Tibial nerve (tissue), 4 donors: ENCODE measurements at places on chromosomes 4 and X. TPM values are rescaled to one million over a fixed set of nuclear protein-coding genes. Genes with fewer than 3 reads are reported as not detected.

DNA sequence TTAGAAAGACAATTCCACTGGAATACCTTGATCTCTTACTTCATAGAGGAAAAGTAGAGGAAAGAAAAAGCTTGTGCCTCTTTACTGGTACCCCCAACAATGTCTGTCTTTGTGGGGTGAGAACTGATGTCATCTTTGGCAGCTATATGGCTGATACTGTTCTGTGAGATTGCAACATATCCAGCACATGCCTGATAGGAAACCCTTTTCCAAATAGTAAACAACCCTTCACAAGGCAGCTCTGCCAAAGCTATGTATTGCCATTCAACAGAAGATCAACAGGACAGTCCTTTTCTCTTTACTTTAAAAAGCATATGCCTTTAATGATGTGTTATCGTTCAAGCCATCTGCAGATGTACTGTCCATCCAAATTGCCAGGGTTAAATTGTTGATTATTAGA lies 105.9 kb downstream of the IL1RAPL1 start:
- no peak for DNase-seq

- no peak for DNase-seq
Measured at GRCh38 chr4:88018466-88018865, 11.0 kb downstream of the PKD2 start.

- DNase-seq: no peak
Measured at GRCh38 chr4:45155081-45155777, 428.9 kb upstream of the GNPDA2 start.

GRCh38 chr4:77821775-77822174 lies 2.6 kb upstream of the CNOT6L start:
- DNase-seq: no peak

GRCh38 chrX:356385-357034 lies 30.2 kb downstream of the PPP2R3B start:
- no peak for DNase-seq

GRCh38 chrX:153434801-153435200 lies 11.1 kb downstream of the TREX2 start:
- DNase-seq: no peak

GRCh38 chrX:28802625-28803024 lies 215.4 kb downstream of the IL1RAPL1 start:
- DNase-seq: no peak

Gene TLL1
- 4.2 TPM for total RNA-seq

Gene RPL36A
- 1,408 TPM for total RNA-seq

GRCh38 chr4:142556570-142557238 lies 289.4 kb downstream of the INPP4B start:
- no peak for DNase-seq

DNA sequence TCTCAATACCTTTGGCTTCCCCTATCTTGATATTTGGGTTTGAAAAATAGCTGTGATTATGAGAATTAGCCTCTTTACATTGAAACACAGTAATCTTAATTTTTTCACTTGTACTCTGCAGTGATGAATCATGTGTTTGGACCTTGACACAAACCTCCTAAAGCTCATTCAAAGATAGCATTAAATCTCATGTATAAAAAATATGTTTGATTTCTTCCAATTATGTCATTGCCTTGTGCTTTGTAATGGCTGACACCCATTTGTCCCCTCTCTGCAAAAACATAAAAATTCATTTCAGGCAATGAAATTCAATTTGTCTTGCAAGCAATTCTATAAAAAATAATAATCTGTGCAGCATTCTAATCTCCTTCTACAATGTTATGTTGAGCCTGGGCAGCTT lies 422.4 kb upstream of the BOD1L1 start:
- no peak for DNase-seq

- no peak for DNase-seq
Measured at GRCh38 chrX:38986586-38986985, 185.3 kb downstream of the MID1IP1 start.

DNA sequence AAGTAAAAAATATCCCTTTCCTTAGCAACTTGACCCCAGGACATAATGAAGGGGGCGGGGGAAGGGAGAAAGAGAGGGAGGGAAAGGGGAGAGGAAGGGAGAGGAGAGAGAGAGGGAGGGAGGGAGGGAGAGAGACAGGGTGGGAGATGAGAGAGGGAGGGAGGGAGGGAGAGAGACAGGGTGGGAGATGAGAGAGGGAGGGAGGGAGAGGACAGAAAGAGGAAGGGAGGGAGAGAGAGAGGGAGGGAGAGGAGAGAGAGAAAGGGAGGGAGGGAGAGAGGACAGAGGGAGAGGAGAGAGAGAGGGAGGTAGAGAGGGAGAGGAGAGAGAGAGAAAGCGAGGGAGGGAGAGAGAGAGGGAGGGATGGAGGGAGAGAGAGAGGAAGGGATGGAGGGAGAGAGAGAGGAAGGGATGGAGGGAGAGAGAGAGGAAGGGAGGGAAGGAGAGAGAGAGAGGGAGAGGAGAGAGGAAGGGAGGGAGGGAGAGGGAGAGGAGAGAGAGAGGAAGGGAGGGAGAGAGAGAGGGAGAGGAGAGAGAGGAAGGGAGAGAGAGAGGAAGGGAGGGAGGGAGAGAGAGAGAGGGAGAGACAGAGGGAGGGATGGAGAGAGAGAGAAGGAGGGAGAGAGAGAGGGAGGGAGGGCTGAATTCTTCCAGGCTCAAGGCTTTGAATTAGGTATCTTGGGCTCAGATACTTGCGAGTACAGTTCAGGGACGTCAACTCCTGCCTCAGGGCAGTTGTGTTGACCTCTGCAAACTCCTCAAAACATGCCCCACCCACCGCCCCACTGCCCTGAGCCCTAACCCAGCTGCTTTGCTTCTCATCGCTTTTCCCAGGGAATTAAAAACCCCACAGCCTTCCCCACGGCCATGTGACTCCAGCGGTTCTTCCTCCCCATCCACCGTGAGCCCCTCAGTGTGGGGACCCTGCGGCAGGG lies 40.0 kb upstream of the ADRA2C start:
- DNase-seq: no peak

GRCh38 chr4:149933883-149934282 lies 118.2 kb upstream of the IQCM start:
- no peak for DNase-seq

DNA sequence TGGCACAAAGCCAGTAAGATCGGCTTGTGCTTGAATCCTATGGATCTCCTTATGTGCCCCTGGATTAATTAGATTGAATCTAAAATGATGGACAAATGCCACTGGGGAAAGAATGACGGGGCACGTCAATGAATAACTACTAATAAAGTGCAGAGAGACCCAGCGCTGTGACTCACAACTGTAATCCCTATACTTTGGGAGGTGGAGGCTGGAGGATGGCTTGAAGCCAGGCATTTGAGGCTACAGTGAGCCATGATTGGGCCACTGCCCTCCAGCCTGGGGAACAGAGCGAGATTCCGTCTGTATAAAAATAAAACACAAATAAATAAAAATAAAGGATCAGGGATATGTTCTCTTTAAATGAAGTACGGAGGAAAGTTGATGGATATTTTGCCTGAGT lies 179.4 kb downstream of the DCHS2 start:
- no peak for DNase-seq

Gene CDKL2
- total RNA-seq: 0.66 TPM

Gene CCDC160
- 2.1 TPM for total RNA-seq

DNA sequence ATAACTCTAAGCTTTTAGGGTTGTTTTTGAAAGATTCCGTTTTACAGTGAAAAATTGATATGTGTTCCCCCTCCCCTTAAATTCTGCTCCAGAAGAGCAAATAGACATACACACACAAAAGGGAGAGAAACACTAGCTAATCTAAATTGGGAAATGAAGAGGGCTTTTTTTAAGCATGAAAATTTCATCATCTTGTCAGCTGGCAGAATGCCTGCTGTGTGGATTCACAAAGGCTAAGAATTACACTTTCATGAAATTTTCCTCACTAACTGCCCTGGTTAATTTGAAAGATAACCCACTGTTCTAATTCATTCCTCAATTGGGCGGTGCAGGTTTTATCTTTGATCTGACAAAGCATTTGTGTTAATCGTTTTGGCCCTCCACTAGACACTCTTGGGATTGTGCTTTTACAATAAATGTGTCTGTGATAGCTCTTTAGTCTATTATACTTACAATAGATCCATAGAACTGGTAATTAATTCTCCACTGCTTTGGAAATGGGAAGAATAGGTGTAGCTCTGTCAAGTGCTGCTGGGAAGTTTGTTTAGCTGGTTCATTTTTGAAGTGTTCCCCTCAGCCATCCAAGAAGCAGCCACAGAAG lies 152.9 kb downstream of the POLA1 start:
- DNase-seq: peak; percentile 16

Gene STARD8
- 22.6 TPM for total RNA-seq

Gene TRAM1L1
- 0.84 TPM for total RNA-seq

DNA sequence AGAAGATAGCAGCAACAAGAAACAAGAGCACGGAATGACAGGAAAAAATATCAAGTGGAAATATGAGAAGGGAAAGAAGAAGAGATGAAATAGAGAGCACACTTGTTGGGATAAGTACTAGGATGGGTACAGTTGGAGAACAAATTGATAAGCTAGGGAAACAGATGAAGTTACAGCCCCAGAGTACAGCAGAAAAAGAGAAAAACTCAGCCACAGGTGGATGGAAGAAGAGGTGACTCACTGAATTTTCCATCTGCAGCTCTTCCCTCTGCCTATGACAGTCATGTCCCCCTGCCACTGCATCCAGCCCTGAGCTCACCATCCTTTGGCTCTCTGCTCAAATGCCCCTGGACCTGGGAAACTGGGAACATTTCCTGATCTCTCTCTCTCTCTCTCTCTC lies 209.0 kb downstream of the BCOR start:
- no peak for DNase-seq

- no peak for DNase-seq
Measured at GRCh38 chr4:185317880-185318279, 77.8 kb downstream of the LRP2BP start.

- DNase-seq: no peak
Measured at GRCh38 chrX:6856471-6856870, 291.0 kb upstream of the STS start.

DNA sequence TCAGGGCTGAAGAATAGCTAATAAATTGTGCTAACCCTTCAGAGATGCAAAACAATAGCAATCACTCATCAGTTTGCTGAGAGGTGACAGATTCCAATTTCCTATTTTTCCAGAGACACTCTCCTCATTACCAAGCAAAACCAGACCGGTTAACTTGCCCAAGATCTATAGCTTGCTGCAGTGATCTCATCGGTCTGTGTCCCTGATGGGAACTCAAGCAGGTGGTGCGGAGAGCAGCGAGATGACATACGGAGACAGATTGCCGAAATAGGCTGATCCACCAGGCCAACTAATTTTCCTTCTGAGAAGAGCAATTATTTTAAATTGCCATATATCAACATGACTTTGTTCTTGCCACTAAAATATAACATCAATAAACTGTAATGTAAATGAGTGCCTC lies 10.5 kb upstream of the DCHS2 start:
- no peak for DNase-seq

DNA sequence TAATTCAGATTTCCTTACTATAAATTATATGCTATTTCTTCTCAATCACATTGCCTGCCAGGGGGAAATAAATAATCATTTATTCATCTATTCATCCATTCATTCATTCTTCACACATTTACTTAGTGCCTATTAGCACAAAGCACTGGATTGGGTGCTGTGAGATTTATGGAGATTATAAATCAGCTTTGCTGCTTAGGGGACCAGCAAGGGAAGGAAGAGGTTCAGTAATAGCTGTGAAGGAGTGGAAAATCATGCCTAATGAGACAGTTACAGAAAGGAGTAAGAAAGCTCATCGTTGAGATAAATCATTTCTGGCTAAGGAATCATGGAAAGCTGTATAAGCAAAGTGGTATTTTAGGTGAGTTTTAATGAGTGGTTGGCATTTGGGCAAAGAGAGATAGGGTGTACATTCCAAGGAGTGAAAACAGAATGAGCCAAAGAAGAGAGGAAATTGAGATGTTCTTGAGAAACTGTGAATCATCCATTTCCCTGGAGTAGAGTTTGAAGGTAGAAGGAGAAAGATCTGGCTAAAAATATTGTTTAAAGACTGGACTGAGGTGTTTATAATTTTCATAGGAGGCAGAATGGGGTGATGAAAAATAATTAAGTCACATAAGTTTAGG lies 9.6 kb downstream of the ARSJ start:
- no peak for DNase-seq

Gene TEX13B
- total RNA-seq: not detected

GRCh38 chr4:77193511-77194102 lies 36.6 kb downstream of the CCNG2 start:
- peak; percentile 28 for DNase-seq

Gene FGF5
- total RNA-seq: 0.60 TPM
